ENCODE measurements at places on chromosomes 16 and 17.

DNA sequence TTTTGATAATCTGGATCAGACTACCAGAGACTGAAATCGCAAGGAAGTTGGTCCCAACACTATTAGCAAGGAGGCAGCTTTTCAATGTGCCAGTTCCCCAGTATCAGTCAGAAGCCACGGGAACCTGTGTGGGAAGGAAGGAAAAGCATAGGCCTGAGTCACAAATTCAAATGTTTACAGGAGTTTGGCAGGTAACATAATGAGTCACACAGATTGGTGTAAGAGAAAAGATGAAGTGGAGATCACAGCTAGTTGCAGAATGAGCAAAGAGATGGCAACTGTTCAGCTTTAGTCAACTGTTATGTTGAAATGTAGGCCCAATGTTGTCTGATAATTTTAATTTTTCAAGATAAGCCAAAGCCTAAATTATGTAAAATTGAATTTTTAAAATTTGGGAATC, 28.1 kb upstream of the ITGA2B start:
- no peak for DNase-seq

DNA sequence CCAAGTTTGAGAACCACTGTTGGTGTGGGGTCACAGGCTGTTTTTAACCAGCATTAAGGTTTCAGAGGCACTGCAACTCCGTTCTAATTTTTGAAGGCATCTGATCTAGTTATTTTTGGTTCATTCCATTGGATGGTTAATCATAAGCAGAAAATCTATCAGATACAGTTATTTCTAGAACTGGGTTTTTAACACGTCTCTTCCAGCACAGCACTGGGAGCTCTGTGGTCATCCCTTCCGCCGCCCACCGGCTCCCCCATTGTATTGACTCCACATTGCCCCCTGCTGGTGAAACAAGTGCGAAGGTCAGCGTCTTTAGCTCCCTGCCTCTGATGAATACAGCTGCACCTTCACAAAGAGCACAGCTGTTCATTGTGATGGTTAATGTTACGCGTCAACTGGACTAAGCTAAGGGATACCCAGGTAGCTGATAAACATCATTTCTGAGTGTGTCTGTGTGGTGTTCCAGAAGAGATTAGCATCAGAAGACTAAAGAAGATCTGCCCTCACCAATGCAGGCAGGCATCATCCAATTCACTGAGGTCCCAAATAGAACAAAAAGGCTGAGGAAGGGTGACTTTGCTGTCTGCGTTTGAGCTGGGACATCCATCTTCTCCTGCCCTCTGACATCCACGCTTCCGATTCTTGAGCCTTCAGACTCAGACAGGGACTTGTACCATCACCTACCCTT, 8.5 kb downstream of the CCL18 start:
- DNase-seq: peak; percentile 56

DNA sequence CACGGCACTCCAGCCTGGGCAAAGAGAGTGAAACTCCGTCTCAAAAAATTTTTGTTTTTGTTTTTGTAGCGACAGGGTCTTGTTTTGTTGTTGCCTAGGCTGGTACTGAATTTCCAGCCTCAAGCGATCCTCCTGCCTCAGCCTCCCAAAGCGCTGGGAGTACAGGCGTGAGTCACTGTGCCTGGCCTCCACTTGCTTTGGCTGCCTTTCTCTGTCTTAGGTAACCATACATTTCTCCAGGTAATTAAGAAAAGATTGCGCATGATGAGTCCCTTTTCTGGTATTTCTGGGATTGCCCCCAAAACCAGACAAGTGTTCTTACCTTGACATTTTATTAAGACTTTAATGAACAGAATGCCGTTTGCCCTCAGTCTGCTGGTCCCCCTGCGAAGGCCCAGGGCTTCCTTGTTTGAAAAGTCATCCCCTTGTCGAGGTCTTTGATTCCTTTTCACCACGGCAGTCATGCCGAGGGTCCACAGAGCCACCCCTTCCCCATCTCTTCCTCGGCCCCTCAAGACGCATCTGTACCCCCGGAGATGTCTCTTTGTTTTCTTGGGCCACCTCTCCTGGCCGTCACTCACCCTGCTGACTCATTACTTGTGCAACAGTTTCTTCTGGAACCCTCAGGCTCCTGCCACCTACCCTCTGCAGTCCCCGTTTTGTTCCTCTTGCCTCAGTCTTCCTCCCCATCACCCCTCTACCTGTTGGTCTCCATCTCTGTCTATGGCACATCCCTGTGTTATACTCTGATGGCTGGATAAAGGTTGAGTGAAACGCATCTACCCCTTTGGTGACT, 151.0 kb downstream of the SEC14L1 start:
- DNase-seq: no peak

- no peak for DNase-seq
Observed at GRCh38 chr17:6591599-6592158, 35.3 kb upstream of the PITPNM3 start.

GRCh38 chr17:56319531-56319930, 166.3 kb downstream of the ANKFN1 start:
- DNase-seq: no peak

- DNase-seq: no peak
Observed at GRCh38 chr17:59278406-59278805, 53.0 kb upstream of the YPEL2 start.

- no peak for DNase-seq
Observed at GRCh38 chr16:85395207-85395912, 217.8 kb upstream of the GSE1 start.

DNA sequence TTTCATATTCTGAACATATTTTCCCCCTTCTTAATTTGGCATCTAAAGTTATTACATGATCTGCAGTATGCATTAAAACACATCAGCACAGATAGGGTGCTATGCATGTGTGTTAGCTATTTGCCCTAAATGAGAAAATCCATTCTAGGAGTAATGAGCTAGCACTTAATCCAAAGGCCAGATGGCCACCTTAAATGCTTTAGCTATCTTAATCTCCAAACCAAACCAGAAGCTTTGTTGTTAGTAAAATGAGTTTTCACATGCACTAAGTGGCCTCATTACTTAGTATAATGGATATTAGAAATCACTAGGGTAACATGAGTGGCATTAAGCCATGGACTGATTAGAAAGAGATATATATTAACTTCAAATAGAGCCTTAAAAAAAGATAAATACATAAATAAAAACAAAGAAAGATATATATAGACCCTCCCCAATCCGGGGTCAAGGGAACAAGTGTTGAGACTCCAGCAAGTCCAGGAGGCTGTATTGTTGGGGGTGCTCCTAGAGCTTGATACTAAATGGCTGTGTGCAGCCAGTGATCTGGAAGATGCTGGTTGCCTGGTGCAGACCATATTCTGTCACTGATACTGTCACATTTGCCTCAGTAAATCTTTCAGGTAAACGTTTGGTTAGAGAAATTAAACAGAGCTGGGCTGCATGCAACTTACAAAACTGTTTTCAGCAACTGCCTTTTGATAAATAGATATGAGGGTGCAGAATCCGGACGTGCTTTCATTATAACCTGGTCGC, 67.3 kb downstream of the MYH10 start:
- no peak for DNase-seq

DNA sequence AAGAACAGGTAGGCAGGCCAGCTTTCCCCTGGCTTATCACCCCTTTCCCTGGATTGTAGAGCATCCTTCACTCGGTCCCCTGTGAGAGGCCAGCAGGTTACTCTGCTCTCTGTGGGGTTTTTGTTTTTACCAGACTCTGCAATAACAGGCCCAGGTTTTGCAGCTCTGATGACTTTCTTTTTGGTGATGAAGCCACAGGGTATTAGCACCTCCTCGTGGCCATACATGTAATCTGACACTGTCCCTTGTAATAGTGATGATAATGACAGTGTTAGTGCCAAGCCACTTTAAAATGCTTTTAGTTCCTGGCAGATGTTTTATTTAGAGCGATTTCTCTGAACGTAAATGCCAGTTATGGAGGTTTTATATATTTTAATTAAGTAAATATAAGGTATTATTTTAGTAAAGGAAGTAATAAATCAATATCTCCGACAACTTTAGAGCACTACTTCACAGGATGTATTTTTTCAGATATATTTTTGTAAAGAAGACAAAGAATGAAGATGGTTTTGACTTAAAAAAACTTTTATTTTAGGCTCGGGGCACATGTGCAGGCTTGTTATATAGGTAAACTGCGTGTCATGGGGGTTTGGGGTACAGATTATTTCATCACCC, 38.0 kb upstream of the CPHXL start:
- DNase-seq: no peak

GRCh38 chr16:14357328-14357727, 272.7 kb downstream of the PARN start:
- no peak for DNase-seq

- no peak for DNase-seq
Observed at GRCh38 chr16:88830258-88830657, 18.5 kb upstream of the APRT start.

- DNase-seq: no peak
Observed at GRCh38 chr17:64354396-64354795, 36.3 kb downstream of the PECAM1 start.

DNA sequence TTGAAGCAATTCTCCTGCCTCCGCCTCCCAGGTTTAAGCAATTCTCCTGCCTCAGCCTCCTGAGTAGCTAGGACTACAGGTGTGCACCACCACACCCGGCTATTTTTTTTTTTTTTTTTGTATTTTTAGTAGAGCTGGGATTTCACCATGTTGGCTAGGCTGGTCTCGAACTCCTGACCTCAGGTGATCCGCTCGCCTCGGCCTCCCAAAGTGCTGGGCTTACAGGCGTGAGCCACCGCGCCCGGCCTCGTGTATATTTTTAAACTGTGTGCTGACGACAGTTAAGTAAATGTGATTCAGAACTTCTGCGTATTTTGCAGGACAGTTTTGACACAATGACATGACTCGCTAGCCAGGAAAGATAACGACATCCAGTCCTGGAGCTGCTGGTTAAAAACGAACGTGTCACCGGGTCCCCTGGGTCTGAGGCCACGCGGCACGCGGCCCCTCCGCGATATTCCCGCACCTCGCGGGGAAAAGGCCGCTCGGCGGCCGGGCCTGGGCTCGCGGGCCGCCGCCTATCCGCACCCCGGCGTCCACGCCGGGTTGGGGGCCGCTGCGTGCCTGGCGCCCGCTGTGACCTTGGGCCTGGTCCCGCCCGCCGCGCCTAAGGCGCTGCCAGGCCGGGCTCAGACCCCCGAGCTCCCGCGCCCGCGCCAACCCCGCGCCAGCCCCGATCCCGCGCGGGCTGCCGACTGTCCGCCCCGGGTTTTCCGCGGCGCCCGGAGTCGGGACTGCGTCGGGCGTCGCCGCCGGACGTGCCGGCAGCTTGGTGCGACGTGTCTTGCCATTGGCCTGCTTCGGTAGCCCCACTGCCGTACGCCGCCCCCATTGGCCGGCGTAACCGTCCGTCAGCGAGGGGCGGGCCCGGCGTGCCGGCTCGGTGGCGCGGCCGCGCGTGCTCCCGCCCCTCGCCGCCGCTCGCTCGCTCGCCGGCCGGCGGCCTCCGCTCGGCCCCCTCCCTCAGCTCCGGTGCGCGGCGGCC, at the start of gene FOXK2:
FOXK2 (plus strand) TSS at position 907 of the 985 bp plus-strand sequence. CDS start 157 bp downstream, outside the sequence.
- DNase-seq: peak; percentile 81

DNA sequence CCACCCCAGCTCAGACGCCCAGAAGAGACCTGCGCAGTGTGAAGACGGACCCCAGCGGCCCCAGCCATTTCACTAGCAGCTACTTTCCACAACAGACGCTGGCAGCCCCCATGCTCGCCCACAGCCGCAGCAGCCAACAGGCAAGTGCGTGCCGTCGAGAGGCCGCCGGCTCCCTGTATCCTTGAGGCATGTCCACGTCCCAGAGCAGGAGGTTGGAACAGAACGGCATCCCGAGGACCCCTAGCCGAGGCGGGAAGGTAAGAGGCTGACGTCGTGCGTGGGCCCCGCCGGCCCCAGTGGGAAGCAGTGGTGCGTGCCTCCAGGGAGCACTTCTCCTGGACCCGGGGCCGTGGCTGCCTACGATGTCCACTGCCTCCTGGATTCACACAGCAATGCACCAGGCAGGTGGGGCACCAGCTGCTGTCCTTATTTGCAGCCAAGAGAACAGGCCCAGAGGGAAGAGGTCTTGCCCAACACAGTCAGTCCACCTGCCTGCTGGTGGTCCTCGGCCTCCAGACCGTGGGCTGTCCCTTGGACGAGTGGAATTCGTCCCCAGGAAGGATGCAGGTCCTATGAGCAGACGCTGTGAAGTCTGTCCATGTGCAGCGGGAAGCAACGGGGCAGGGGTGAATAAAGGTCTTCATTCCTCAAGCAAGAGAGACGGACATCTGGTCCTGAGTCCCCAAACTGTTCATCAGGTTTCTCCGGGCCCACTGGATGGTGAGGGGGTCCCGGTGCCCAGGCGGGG, 38.5 kb downstream of the SLC7A5 start:
- DNase-seq: no peak

- DNase-seq: no peak
Observed at GRCh38 chr17:42937712-42938596, 26.3 kb downstream of the AARSD1 start.

GRCh38 chr17:1742371-1743087, at the start of gene SERPINF2:
TSS of gene SERPINF2 (plus strand) at chr17:1742871. CDS start at chr17:1744996, 2,125 bp downstream.
- no peak for DNase-seq

GRCh38 chr17:45429339-45430005, 3.2 kb downstream of the ARHGAP27 start:
- no peak for DNase-seq

GRCh38 chr17:8964801-8965393, 610 bp downstream of the PIK3R5 start:
- DNase-seq: no peak

- DNase-seq: no peak
Observed at GRCh38 chr16:16151315-16151714, 72.0 kb downstream of the ABCC6 start.

DNA sequence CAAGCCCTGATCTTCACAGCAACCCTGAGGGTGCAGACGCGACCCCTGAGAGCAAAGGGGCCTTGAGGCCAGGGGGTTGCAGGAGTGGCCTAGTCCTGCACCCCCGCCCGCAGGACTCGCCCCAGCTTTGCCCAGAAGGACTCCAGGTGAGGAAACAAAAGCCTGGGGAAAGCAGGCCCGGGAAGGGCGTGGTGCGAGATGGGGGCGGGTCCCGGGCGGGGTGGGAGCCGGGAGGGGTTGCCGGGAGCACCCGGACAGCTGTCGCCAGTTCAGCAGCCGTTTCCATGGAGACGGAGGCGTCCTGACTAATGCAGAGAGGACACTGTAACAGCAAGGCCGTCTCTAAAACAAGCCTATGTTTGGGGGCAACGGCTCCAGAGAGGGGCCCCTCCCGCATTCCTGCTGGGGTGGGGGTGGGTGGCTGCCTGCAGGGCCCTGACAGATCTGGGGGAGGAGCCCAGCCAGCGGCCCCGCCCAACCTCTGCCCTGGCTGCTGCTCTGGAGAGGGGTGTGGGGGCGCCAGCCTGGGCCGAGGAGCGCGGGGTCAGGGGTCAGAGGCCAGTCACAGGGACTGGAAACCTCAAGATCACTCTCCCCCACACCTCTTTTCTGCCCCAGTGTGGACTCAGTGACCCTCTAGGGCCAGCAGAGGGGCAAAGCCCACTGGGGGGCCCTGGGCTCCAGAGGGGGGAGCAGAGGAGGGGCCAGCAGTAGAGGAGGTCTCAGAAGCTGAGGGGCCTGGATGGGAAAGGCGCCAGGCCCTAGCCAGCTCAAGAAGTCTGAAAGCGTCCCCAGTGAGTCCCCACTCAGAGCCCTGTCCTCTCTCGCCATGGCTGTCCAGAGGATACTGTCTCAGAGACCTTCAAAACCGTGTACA, 3.1 kb upstream of the TPPP3 start:
- no peak for DNase-seq

GRCh38 chr17:28975031-28975430, 23.7 kb upstream of the PHF12 start:
- no peak for DNase-seq

GRCh38 chr16:72829846-72830775, 217.8 kb downstream of the ZFHX3 start:
- no peak for DNase-seq

Measured in stimulated activated CD8-positive, alpha-beta memory T cell treated with anti-CD3 and anti-CD28 coated beads, Interleukin-7, amount 100 ng/mL, for 24 hours (primary cell).